ENCODE measurements at places on chromosomes 7 and 10.

- no peak for DNase-seq
Observed at GRCh38 chr10:6140141-6140841, 51.5 kb downstream of the RBM17 start.

GRCh38 chr7:71645836-71646235 lies 513.9 kb downstream of the GALNT17 start:
- DNase-seq: no peak

GRCh38 chr10:99582255-99582770 lies 37.9 kb downstream of the SLC25A28 start:
- DNase-seq: no peak

DNA sequence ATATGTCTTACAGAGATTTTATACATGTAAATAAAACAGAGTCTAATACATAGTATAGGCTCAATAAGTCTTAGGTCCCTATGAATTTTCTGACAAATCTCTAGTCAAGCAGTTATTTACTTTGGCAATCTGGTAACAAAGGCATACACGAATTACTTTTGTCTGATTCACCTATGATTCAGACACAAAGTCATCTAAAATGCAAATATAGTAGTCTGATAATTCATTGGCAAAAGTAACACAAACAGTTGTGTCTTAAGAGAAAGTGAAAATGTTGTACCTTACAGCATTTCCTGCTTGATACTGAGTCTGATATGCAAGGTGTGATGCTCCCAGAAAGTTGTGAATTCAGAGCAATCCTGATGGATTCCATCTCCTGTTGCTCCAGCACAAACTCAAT lies 209.4 kb upstream of the PRSS1 start:
- peak; percentile 67 for DNase-seq

DNA sequence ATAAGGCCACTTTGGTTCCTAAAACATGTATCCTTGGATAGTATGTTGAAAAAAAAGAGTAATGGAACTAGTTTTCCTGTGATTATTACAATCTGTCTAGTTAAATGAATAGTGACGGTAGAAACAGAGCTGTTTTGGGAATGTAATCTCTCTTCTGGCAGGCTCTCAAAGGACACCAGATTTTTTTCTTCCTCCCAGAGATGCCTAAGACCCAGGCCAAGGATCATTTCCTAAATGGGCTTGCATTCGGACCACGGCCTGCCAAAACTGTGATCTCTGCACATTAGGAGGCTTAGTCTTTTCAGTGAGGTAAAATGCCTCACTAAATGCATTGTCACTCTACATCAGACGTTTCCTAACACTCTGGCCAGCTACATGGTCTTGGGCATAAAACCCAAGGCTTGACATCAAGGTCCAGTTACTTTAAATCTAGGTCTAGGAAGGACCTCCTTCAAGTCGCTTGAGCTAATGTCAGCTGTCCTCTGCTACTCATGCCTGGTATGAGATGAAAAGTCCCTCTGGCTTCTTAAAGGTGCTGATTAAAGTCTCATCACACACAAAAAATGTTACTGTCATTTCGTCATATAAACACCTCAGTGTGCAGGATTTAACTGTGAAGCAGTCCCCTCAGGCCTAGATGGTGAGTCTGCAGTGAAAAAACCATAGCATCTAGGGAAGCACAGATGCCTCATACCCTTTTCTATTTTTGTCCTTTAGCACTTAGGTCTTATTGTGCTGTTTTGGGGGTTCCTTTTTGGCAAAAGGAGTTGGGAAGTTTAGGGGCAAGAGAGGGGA lies 47.7 kb downstream of the DLD start:
- no peak for DNase-seq

- DNase-seq: no peak
Observed at GRCh38 chr7:88985295-88985694, 189.8 kb upstream of the TEX47 start.

- no peak for DNase-seq
Observed at GRCh38 chr7:142384493-142384922, 126.7 kb upstream of the PRSS58 start.

DNA sequence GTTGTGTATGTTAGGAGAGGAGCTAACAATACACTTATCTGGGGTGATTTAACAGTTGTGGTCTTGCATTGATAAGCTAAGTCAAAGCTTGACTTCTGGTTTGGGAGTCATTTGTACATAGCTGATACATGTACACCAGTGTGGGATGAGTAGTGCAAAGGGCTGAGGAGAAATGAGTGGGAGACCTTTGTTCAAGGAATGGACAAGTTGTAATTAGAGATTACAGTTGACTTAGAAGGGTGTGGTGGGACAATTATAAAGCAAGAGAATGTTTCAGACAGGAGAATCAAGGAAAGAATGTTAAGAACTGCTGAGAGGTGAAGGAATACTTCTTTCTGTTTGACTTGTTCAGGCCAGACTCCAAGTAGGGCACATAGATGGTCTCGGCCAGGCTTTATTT lies 209.7 kb upstream of the STEAP4 start:
- no peak for DNase-seq

GRCh38 chr10:85902051-85902450 lies 464.5 kb downstream of the GRID1 start:
- no peak for DNase-seq

DNA sequence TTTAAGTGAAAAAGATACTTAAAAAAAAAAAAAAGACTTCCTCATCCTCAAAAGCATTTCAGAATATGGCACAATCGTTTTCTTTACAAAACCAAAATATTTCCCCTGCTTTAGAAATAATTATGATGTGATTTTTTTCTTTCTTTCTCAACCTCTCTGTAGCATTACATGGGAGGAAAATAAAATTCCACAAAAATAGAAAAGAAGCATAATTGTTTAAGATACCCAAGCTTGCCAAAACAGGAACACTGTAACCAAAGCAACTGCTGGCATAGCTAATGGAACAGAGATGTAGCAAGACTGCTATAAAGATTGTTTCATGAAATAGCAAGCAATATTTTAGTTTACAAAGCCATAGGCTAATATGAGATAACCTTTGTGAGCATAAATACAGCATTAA lies 75.6 kb upstream of the GPR22 start:
- DNase-seq: no peak

Measured in epithelial cell of proximal tubule (primary cell).